ENCODE measurements at places on chromosomes 6 and 20.

DNA sequence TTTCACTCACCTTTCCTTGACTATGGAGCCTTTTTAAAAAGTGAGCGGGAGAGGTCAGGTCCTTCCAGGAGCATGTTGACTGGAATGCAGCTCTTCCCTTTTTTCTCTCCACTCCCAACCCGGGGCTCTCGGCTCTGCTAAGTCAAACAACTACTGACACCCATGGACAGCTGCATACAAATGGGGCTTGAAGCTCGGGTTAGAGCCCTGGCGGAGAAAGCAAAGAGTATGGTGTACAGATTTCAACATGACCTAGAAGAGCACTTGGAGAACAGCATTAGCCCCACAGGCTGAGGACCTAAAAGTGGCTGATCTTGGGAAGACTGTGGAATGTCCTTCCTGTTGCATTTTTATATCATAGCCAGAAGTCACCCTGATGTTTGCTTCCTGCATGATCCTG, 162.0 kb upstream of the STMND1 start:
- no peak for DNase-seq

GRCh38 chr6:121619987-121620740, 184.7 kb downstream of the GJA1 start:
- DNase-seq: no peak

DNA sequence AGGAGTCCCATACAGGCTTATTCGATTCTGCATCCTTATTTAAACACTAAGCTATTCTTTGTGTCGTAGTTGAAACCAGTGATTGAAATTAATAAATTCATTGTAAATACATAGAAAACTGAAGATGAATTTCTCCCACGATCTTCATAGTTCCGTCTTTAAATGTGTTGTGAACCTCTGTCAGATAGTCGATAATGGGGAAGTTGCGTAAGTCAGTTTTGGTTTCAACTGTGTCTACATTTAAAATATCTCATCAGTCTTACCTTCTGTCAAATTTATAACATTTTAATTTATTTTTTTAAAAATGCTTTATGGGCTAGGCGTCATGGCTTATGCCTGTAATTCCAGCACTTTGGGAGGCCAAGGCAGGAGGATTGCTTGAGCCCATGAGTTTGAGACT, 12.7 kb downstream of the STX11 start:
- DNase-seq: peak; percentile 49

DNA sequence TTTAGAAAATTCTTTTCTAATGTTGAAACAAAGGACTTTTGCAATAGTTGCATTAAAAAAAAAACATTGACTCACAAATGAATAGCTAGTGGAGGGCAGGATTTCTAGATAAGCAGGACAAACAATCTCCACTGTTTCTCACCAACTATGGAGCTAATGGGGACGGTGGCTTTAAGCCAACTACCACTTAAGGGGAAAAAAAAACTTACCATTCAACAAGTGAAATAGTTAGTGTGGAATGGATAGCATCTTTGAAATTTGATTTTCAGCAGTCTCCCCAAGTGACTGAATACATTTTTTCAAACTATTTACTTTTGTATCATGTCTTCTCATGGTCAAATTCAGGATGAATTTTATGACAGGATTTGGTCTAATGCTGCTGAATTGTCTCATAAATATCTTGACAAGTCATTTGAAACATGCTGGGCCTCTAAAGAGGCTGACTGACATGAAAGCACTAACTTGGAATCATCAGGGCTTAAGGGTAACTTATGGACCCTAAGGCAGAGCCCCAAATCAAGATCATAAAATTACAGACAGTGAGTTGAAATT, 100.5 kb downstream of the EYA4 start:
- no peak for DNase-seq

DNA sequence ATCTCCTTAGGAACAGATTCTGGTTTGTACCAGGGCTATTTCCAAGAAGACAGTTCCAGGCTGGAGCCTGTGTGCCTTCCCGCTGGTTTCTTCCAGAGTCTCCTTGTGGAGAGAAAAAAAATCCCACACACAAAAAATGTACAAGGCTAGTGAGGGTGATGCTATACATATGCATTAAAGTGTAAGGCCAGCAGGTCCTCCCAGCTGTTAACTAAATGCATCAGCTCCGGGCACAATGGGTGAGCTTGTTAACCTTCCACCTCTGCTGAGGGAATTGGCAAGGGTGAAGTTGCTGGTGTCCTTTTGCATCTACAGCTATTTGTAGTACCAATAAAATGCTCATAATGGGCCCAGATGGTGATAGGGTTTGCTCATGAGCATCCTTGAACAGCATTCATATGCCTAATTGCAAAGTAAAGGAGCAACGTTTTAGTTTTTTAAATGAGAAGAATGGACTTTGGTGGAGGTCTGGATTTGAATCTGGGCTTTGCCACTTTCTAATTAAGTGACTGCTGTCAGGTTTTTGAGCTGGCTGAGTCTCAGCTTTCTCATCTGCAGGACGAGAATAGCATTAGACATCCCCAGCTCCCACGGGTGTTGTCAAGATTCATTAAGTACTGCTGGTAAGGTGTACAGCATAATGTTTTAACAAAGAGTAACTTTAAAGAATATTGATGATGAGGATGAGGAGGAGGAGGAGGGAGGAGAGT, 361.8 kb downstream of the QKI start:
- DNase-seq: no peak

DNA sequence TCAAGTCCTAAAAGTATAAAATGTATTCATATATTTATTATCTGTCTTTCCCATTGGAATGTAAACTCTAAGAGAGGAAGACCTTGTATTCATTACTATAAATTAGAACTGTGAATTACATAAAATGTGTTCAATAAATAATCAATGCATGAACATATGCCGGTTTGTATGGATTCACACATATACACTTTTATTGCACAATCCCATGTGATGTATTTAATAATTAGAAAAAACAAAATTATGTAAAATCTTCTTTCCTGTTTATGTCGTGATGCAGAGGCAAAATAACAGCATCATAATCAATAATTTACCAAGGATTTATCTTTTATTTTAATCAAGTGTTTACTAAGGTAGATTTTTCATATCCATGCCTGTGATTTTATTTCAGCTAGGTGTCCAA, 240.5 kb downstream of the KHDRBS2 start:
- no peak for DNase-seq

DNA sequence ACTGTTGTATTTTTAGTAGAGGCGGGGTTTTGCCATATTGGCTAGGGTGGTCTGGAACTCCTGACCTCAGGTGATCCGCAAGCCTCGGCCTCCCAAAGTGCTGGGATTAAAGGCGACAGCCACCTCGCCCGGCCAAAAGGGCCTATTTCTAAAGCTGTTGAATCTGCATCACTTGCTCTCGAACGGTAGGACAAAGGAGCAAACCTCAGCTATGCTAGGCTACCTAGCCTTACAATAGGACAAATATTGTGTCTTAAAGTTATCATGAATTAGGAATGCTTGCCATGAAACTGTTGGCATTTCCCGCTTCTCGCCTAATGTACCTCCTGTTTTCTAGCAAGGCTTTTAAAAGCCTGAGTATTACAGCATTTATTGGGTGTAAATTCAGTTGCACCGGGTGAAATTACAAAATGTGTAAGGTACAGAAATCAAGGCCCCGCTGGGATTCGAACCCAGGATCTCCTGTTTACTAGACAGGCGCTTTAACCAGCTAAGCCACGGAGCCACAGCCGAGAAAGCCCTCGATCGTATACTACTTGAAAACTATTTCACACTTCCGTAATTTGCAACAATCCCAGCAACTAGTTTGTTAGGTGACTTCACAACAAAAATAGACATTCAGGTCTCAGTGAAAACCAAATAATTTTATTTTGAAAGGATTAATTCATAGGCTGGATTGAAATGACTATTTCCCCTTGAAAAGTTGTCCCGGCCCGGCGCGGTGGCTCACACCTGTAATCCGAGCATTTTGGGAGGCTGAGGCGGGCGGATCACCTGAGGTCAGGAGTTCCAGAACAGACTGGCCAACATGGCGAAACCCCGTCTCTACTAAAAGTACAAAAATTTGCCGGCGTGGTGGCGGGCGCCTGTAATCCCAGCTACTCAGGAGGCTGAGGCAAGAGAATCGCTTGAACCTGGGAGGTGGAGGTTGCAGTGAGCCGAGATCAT, 211.6 kb upstream of the ZNF184 start:
- no peak for DNase-seq

DNA sequence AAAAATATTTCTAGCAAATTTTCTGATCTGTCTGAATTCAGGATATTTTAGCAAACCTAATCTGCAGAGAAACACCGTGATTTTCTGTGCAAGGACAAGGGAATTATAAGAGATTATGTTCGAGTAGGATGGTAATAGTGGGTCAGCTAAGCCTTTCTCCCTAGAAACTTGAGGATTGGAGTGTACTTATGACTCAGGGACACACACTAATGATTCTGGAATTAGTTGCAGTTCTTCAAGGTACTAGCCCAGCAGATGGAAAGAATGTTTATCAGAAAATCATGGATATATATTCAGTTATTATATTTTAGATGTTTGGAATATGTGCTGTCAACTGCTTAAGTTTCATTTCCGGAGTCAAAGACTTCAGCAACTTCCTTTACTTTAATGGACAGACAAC, 177.1 kb upstream of the MAP3K7 start:
- DNase-seq: no peak

GRCh38 chr6:167100241-167100674, 22.6 kb upstream of the CCR6 start:
- DNase-seq: no peak

- no peak for DNase-seq
These were observed 173.0 kb downstream of the SOD2 start for GRCh38 chr6:159520002-159520401.

GRCh38 chr20:311609-312008, 13.7 kb upstream of the SOX12 start:
- no peak for DNase-seq

DNA sequence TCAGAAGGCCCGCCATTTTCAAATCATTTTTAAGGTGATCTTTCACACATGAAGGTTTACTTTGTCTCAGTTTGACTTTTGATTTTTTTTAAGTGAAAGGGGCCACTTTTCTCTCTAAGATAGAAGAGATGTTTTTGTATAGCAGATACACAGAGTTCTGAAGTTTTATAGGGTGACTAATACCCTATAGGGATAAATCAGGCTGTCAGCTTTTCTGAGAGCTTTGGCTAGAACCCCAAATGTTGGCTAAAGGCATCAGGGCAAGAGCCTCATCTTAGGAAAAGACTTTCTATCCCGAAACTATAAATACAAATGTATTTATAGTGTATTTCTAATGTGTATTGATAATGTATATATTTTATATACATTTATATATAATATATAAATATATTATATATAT, 181.4 kb downstream of the TBX18 start:
- no peak for DNase-seq

DNA sequence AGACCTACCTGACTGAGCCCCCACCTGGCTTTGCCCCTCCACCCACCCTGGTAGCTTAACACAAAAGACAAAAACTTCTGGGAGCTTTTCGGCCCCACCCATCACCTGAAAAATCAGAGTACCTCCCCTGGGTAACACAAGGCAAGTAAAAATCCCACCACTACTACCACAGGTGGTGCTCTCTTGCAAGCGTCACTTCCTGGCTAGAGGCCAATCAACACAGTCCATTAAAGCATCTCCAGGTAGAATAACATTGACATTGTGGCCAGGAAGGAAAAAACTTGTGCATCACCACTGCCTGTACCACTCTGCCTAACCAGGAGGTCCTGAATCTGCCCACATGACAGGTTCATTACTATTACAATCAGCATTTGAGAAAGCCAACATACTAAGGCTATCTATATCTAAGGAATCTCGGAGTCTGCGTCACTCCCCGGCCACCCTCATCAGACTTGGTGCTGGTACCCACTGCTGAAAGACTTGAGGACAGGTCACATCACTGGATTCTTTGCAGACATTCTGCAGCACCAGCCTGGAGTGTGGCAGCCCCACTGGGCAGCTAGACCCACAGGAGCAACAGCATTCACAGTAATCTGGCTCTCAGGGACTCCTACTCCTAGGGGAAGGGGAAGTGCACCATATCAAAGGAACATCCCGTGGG, 125.9 kb downstream of the CDK19 start:
- DNase-seq: no peak

DNA sequence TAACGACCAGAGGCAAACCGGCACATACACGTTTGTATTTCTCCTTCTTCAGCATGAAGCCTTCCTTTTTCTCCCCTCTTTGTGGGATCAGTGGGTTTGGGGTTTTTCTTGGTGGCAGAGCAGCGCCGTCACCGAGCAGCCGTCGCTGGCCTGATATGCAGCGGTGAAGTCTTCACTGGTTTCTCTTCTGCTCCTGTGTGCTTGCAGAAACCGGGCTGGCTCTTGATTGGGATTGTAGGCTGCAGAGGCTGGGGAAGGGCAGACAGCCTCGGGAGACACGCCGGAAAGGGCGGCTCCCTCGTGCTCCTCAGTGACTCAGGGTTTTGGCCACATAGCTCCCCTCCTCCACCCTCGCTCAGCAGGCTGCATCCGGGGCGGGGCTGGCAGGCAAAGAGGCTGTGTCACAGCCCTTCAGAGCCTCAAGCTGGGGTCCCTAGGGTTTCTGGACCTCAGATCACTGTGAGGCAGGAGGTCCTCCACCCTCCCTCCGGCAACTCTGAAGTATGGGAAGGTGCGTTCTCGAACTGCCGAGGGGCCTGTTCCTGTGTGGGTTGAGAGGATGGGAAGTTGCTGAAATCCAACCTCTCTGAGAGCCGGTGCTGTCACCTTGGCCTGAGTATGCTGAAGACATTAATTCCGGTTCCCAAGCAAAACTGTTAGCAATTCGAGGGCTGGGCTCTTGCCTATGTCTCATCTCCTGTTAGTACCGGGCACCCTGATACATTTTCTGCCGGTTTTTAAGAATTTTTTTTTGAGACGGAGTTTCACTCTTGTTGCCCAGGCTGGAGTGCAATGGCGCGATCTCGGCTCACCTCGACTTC, 24.2 kb downstream of the NQO2 start:
- peak; percentile 69 for DNase-seq

- DNase-seq: no peak
These were observed 126.2 kb upstream of the ARID1B start for GRCh38 chr6:156650896-156651390.

- DNase-seq: peak; percentile 62
These were observed 19.6 kb downstream of the SERPINB6 start for GRCh38 chr6:2951728-2952127.

- no peak for DNase-seq
These were observed 22.9 kb downstream of the CNKSR3 start for GRCh38 chr6:154487367-154488247.

- DNase-seq: no peak
These were observed 94.6 kb downstream of the FAXC start for GRCh38 chr6:99254616-99255550.

GRCh38 chr20:33847006-33847405, 35.9 kb downstream of the CHMP4B start:
- no peak for DNase-seq

DNA sequence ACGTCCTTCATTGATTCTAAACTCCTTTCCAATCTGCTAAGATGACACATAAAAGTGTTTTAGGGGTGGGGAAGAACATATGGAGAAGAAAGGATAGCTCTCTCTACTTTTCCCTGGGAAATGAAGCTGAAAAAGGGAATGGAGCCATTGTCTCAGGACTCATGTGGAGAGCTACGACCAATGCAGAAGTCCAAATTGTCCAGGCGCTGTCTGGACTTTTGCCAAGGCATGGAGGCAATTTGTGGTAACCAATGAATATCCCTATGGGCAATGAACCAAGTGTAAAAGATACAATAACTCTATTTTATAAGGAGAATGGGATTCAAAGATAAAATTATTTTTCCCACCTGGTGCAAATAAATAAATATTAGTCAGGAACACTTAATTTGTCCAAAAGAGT, 16.1 kb downstream of the FBXL4 start:
- DNase-seq: no peak

- DNase-seq: no peak
These were observed 14.6 kb upstream of the SLC22A2 start for GRCh38 chr6:160273196-160273595.

All from pons (tissue), 1 donor.